ENCODE measurements at places on chromosomes 3 and 15.

- DNase-seq: no peak
Measured at GRCh38 chr3:27076815-27077630, 292.2 kb downstream of the NEK10 start.

DNA sequence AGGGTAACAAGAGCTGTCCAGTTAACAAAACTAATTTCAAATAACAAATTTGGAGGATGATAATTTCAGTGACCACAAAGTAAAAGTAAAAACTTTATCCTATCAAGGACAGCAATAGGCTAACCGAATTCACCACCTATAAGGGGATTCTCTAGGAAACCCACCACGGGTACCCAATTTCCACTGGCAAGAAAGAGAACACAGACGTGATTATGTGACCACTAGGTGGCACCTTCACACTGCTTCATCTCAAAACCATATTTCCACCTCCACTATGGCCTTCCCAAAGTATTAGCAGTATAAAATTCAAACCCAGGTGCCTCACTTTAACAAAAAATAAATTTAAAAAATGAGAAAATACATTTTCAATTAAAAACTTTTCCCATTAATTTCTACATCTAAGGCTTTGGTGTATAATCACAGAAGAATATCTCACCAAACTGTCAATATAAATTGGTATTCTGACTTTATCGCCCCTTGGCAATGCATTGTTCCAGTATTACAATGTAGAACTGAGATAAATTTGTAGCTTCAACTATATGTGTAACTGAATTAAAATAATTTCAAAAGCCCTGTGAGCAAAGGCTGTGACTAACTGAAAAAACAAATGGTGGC lies 96.5 kb downstream of the FSIP1 start:
- peak; percentile 12 for DNase-seq

DNA sequence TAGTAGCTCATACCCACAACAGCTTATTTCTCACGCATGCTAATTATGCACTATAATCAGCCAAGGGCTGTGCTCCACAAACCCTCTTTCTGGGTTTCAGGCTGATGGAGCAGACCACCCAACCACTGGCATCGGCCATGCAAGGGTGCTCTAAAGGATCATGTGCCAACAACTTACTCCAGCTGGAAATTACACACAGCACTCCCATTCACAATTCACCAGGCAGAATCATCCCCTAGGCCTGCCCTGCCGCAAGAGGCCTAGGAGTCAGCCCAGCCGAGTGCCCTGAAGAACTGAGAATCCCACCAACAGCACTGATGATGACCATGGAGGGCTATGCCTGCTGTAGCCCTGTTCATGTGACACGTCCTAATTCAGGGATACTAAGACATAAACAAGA lies 216.2 kb upstream of the CHRNA7 start:
- DNase-seq: no peak

- no peak for DNase-seq
Measured at GRCh38 chr3:128412180-128413002, 54.3 kb downstream of the DNAJB8 start.
